ENCODE measurements at places on chromosomes 11 and 22.

- DNase-seq, result no peak
These were observed 11.6 kb downstream of the CDPF1 start for GRCh38 chr22:46238541-46238940.

GRCh38 chr11:100956351-100956750 lies 173.3 kb downstream of the PGR start:
- no peak for DNase-seq

DNA sequence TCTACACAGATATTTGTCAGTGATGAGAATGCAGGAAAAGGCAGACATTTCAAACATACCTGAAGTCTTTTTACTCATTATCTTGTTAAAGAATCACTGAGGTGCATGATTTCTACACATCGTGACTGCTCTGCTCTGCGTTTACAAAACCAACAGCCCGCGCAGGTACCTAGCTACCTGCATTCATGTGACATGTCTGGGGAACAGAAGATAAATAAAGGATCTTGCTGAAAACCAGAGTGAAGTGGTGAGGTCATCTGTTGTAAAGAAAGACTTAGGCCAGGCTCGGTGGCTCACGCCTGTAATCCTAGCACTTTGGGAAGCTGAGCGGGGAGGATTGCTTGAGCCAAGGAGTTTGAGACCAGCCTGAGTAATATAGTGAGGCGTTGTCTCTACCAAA lies 15.7 kb downstream of the ASPHD2 start:
- no peak for DNase-seq

GRCh38 chr11:100876815-100877520 lies 189.9 kb downstream of the ARHGAP42 start:
- no peak for DNase-seq
